ENCODE measurements at places on chromosomes 16 and 17.

DNA sequence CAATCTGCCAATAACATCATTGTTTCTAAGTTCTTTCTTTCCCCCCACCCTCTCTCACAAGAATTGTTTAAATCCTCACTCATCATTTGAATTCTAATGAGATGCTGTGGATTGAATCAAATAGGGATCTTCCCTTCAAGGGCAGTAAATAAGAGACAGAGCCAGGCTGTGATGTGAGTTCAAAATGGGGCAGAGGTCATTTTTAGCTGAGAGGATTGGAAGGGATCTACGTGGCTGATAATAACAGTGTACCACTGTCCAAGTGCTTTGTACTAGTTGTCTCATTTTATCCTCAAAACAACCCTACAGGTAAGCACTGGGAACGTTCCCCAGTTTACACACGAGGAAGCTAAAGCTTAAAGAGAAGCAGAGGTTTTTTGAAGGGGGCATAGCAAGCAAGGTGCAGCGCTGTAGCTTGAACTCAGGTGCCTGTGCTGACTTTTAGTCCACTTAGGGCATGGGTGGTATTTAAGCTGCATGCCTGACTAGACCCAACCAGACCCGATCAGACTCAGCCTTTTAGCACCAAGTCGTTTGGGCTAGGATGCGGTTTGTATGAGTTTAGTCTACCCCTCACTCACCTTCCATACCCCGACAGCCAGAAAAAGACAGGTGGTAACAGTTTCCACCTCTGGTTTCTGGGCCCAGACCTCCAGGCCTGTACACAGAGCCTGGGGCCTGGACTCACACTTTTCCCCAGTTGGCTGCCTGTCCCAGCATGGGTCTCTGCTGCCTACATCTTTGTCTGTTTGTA lies 39.2 kb upstream of the CCR7 start:
- no peak for DNase-seq

- DNase-seq, result no peak
Measured at GRCh38 chr17:76872221-76872873, 4.1 kb downstream of the MGAT5B start.

DNA sequence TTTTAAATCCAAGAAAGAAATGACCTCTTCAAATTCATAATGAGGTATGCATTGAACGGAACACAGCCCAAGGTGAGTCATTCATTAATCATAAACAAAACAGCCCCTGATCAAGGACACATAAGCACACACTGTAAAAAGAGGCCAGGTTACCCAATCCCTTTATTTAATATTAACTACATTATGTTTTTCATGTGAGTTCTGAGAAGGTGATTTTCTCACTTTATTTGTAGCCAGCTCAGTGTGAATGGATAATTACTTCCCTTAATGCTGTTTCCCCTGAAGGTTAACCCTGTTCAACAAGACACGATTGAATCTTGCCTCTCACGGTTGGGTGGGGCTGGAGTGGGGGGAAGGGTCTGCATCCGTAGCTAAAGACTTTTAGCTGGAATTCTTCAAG lies 257.3 kb upstream of the SALL1 start:
- no peak for DNase-seq

- peak; percentile 27 for DNase-seq
Measured at GRCh38 chr16:78479723-78480122, 380.3 kb downstream of the WWOX start.

DNA sequence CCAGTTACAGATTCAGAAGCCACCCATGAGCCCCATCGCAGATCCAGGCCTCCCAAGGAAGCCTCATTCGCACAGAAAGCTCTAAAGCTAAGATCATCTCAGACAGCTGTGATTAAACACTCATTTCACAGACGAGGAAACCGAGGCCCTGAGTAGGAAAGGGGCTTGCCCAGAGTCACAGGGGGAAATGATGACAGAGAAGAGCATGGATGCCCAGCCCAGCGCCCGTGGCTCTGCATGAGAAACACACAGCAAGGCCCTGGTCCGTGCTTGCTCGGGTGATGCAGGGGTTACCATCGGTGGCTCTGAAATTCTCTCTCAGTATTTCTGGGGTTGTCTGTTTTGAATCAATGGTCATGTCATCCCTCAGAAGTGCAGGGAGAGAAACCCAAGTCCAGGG lies 109.6 kb downstream of the C16orf78 start:
- DNase-seq, result no peak

GRCh38 chr16:83911290-83911689 lies 12.4 kb downstream of the MLYCD start:
- DNase-seq, result peak; percentile 63

GRCh38 chr16:87816507-87817100 lies 50.8 kb upstream of the KLHDC4 start:
- DNase-seq, result no peak

DNA sequence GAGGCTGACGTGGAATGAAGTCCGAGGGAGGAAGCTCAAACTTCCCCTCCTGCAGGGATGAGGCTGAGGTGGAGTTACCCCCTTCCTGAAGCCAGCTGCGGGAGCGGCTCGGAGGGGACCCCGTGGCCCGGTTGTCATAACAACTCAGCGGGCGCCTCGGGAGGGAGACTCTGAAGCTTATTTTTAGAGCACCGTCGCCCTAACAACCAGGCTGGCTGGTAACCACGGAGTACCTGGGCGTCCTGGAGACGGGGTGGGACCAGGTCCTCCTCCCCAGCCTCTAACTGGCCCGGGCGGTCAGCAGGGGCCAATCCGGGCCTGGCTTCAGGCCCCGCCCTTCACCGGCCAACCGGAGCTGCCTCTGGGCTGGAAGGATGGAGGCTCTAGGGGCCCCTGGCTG lies 27.7 kb downstream of the NECAB2 start:
- peak; percentile 88 for DNase-seq

GRCh38 chr17:76076146-76076764 lies 1.7 kb downstream of the GALR2 start:
- DNase-seq, result no peak

DNA sequence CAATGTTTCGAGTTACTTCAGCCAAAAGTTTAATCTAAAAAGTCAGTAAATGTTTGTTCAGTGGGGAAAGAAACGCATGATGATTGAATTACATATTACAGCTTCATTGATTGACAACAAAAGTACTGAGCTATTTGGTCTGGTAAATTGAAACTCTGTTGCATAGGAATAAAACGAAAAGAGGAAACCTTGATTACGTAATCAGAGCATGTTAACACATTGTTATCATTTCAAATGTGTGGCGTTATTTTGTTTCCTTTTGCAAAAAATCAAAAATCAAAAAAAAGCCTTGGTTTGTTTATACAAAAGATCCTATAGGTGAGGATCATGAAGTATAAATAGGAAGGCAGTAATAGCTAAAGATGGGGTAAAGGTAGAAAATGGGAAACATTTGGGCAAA lies 19.5 kb upstream of the CA10 start:
- no peak for DNase-seq

DNA sequence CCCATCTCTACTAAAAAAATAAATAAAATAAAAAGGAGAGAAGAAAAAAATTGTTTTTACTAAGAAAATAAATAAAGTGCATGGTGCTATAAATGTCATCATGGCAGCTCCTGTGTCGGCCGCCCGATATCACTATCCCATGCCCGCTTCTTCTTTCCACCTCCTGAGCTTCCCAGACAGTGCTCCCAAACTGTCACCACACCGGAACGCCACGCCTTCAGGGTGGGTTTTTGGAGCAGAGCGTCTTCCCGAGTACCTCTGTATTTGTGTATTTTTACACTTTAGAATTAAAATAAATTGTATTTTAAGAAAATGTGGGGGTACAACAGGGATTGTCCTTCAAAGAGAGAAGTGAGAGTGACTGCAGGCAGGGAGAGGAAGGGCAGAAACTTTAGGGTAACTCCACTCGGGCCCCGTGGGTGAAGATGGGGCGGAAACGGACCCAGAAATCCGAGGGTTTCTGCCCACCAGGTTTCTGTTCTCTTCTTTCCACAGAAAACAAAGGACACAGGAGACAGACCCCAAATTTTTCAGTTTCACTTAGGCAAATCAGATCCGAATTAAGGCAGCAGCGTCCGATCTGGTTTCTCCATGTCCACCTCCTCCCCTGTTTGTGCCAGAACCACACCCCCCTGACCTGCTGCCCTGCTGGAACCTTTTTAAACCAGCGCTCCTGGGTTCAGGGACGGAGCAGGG lies 3.6 kb upstream of the ITGAX start:
- DNase-seq, result no peak

GRCh38 chr16:81855552-81856153 lies 76.6 kb downstream of the PLCG2 start:
- peak; percentile 59 for DNase-seq

DNA sequence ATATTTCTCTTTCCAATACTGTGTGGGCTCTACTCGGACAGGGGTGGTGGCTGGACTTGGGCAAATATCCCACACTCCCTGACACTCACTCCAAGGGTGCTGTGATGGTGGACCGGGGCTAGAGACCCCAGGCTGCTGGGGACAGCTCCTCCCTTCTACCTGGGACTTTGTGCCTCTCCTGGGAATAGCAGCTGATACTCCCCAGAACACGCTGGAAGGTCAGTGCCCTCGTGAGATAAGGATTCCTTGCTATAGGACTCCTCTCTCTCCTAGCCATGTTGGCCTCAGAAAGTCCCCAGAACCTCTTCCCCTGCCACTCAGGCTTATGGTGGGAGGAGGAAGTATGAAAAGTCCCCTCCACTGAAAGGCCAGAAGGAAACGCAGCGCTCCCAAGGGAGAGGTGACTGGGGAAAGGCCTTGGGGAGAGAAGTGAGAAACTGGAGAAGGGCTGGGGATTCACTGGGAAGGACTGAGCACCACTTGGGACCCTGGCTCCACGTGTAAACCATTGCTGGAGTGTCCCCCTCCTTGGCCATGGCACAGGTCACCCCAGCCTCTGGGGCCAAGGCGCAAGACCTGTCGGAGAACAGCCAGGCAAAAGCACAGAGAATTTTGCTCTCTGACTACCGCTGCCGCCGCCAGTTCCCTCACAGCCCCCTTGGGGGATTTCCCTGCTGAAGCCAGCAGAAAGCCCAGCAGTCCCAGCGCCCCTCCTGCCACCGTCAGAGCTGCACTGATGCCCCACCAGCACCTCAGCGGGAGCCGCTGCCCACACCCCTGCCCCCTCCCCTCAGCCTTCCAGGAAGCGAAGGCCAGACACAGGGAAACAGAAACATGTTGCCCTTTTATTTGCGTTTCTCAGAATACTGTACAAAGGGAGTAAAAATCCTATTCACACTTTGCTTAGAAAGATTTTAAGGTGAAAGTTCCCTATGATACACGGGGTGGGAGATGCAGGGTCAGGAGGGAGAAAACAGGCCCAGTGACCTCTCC lies 2.1 kb upstream of the GSDMB start:
- DNase-seq, result no peak

GRCh38 chr16:87336434-87337240 lies 19.4 kb upstream of the C16orf95 start:
- no peak for DNase-seq

DNA sequence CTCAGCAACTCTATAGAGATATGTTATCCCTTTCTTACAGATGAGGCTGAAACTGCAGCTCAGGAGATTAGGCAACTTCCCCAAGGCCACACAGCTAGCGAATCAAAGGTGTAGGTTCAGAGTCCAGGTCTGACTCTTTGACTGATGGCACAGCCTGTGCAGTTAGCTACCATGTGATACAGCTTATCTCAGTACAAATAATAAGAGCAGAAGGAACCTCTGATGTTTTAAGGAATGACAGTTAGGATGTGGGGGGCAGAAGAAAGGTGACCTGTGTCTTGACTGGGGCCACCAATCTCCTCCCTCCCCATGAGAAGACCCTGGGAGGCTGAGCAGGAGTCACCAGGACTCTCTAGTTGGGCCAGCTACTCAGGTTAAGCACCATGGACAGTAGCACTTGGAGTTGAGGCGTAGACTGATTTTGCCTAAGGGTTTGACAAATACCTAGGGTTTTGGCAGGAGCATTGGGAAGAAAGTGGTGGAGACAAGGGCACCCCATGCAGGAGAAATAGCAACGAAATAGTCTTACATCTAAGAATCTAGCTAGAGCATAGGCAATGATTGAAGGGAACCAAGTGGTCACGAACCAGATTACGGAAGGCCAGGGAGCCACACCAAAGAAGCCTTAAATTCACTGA lies 22.8 kb upstream of the ACSM2B start:
- peak; percentile 26 for DNase-seq

DNA sequence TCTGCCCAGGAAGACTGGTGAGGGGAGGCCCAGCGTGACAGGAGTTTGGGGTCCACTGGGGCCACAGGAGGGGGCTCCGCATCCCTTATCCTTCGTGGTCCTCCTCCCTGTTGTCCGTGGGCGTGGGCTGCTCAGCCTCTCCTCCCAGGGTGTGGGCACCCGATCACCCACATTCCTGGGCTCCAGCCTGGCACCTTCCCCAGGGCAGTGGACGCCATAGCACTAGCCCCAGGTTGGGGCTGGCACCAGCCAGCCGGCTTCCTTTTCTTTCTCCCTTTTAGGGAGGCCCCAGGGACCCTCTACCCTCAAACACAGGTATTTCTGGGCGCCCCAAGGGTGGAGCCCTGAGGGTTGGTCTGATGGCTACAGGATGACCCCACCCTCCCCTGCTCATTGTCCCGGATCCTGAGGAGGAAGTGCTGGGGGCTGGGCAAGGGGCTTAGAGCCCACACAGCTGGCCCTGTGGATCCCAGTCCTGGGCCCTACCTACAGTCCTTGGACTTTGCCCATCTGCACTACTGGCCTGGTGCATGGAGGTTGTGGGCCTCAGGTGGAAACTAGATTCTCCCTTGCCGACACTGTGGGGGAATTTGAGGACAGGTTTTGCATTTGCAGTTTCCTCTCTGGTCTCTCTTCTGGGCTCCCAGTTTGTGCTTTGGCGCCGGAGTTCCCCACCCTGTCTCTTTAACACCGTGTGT lies 1.1 kb downstream of the KIF1C start:
- peak; percentile 16 for DNase-seq

DNA sequence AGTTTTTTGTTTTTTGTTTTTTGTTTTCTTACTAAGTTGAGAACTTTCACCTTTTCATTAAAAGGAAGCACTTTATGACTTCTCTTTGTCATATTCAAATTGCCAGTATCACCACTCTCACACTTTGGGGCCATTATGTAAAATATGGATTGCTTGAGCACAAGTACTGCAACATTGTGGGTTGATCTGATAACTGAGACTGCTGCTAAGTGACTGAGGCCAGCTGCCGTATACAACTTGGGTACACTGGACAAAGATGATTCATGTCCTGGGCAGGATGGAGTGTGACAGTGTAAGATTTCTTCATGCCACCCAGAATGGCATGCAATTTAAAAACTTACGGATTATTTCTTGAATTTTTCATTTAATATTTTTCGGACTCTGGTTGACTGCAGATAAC lies 7.8 kb downstream of the TTC19 start:
- no peak for DNase-seq

DNA sequence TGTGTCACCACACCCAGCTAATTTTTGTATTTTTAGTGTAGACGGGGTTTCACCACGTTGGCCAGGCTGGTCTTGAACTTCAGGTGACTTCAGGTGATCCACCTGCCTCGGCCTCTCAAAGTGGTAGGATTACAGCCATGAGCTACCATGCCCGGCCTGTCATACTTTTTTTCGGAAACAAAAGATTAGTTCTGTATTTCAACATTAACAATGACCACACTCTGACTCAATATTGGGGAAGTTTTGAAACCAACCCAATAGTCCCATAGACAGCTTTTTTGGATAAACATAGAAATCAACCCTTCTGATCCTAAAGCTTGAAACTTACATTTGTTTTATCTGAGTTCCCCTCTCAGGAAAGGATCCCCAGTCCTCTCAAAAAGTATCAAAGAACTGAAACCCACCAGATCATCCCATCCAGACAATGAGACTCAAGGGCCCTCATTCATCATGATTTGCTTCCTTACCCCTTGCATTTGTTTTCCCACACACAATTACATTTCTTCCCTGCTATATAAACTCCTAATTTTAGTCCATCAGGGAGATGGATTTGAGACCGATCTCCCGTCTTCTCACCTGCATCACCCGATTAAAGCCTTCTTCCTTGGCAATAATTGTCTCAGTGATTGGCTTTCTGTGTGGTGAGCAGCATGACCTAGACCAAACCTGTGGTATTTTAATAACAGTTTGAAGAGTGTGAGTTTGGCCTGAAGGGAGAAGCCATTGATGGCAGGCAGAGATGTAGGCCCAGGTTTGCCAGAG lies 7.2 kb upstream of the AGRP start:
- DNase-seq, result no peak
